Stomach (tissue), 19 donors: ENCODE measurements at places on chromosomes 2 and 18.

GRCh38 chr18:36589857-36590543 lies 238.8 kb downstream of the TPGS2 start:
- no peak for DNase-seq

- DNase-seq, result no peak
Measured at GRCh38 chr2:169106563-169107545, 37.5 kb downstream of the DHRS9 start.

GRCh38 chr18:62651276-62652056 lies 63.9 kb upstream of the PHLPP1 start:
- no peak for DNase-seq

GRCh38 chr2:120596990-120597594 lies 138.6 kb upstream of the GLI2 start:
- peak; percentile 39 for DNase-seq

GRCh38 chr2:180607514-180608049 lies 372.8 kb upstream of the UBE2E3 start:
- DNase-seq, result no peak

GRCh38 chr2:162965191-162965590 lies 126.6 kb upstream of the KCNH7 start:
- DNase-seq, result no peak

DNA sequence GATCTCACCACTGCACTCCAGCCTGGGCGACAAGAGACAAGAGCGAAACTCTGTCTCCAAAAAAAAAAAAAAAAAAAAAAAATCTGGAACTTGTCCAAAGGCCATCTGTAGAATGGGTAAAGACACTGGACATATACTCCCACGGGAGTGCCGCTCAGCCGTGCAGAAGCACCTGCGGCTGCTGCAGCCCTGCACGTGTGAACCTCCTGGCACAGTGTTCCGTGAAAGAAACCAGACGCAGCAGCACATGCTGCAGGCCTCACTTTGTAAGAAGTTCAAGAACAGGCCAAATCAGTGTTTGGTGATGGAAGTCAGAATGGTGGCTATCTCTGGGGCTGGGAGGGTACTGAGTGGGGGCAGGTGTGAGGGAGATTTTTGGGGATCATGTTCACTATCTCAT lies 6.5 kb downstream of the CHRND start:
- DNase-seq, result no peak

DNA sequence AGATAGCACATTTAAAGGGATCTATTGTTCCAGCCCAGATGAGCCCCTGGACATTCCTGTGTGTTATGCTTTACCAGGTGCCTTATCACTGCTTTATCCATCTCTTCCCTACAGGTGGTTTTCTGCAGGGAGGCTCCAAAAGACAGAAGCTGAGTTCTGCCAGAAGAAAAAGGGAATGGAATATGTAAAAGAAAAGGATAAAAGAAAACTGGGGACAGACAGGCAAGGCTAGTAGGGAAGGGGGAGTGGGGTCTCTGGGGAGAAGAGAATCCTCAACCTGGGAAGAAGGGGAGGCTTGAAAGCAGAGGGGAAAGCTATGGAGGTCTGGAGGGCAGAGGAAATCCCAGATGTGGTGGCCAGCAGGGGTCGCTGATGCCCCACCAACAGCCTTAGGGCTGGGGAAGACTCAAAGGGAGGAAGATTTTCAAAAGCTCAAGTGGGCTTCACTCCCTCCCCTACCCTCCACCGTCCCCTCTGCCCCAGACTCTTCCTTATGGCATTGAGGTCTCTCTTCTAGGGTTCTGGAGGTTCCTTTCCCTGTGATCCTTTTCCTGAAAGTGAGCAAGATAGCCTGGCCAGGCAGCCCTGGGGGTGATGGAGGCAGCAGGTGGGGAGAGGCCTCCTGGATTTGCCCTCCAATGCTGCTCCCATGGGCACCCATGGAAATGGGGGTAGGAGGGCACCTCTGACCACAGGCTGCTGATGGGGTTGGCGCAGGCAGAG lies 178.1 kb upstream of the PKDCC start:
- DNase-seq, result peak; percentile 92

GRCh38 chr2:180655393-180655792 lies 325.0 kb upstream of the UBE2E3 start:
- no peak for DNase-seq

GRCh38 chr18:61972389-61973264 lies 79.8 kb upstream of the RNF152 start:
- no peak for DNase-seq

GRCh38 chr18:48877941-48878340 lies 72.8 kb downstream of the SMAD7 start:
- DNase-seq, result no peak

DNA sequence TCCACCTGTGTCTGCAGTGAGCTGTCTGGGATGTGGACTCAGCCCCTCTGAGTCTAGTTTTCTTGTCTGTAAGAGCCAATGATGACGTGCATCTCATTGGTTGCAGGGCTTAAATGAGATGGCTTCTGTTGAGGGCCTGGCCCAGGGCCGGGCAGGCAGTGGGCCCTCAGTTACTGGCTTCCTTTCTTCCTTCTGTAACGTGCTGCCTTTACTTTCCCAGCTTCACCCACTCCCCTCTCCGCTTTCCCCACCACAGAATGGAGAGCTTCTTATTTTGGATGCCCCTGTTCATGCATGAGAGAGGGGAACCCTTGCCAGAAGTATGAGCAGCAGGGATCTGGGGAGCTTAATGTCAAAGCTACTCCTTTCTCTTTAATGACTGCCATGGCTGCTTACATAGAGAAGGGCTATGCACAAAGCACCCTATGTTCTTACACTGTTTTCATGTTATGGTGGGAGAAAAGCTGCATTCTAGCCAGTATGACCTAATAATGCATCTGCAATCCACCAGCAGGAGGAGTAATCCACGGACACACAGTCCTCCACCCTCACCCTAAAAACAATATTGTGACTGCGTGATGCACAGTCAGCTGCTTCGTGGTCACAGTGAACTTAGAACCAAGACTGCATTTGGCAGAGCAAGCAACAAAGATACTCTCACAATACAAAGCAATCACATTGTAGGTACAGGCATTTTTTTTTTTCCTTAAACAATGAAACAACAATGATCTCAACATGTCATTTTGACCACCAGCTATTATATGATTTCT lies 37.2 kb downstream of the CREG2 start:
- peak; percentile 30 for DNase-seq

DNA sequence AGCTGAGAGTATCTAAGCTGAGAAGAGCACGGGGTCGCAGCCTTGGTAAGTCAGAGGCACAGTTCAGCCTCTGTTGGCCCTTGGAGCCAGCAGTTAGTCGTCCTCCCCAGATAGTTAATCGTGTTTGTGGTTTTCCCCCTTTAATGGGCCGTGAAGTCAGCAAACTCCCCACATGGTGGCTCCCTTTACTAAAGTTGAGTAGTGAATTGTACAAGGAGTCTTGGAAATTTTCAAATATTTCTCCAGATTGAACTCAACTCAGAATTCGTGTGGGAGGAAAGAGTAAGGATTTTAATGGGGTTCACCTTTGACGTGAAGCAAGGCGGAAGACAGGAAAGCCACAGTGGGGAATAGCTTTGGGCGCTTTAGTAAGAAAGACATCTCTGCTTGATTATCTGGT lies 2.4 kb upstream of the ADCYAP1 start:
- DNase-seq, result no peak

- peak; percentile 59 for DNase-seq
Measured at GRCh38 chr18:45384137-45384961, 230.9 kb upstream of the SLC14A2 start.

DNA sequence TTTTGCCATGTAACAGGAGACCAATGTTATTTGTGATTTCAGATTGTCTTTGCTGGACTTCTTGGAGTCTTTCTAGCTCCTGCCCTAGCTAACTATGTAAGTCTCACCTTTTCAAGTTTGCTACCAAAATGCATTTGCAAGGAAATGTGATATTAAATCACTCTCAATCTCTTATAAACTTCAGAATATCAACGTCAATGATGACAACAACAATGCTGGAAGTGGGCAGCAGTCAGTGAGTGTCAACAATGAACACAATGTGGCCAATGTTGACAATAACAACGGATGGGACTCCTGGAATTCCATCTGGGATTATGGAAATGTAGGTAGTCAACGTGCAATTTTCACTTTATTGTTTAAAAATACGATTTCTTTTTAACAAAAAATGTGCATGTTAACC lies 3.0 kb downstream of the GKN1 start:
- DNase-seq, result no peak

- DNase-seq, result no peak
Measured at GRCh38 chr2:46781468-46782189, 134.0 kb downstream of the MCFD2 start.

GRCh38 chr18:74040459-74041332 lies 106.9 kb downstream of the FBXO15 start:
- DNase-seq, result peak; percentile 52

GRCh38 chr2:46672752-46673151 lies 193.4 kb downstream of the TMEM247 start:
- DNase-seq, result no peak

GRCh38 chr2:199962203-199962602 lies 6.8 kb downstream of the MAIP1 start:
- no peak for DNase-seq

DNA sequence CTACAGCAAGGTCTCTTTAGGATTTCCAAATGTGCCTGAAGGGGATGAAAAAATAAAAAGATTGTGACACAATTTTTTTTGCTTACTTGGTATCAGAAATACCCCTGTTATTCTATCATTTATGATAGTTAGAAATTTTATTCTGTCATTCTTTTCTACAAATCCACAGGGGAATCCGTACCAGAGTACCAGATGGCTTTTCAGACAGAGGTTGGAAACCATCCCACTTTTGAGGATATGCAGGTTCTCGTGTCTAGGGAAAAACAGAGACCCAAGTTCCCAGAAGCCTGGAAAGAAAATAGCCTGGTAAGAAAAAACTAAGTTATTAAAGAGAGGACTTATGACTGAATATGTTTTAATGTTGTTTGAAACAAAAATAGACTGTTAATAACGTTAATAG lies 92.6 kb upstream of the FAM117B start:
- no peak for DNase-seq

GRCh38 chr2:12733846-12734245 lies 17.1 kb downstream of the TRIB2 start:
- DNase-seq, result no peak

GRCh38 chr2:200000444-200001163 lies 45.2 kb downstream of the MAIP1 start:
- DNase-seq, result no peak
